Activated CD8-positive, alpha-beta T cell treated with anti-CD3 and anti-CD28 coated beads for 36 hours (primary cell): ENCODE measurements at places on chromosomes 12 and 14. TPM values are rescaled to one million over a fixed set of nuclear protein-coding genes. Genes with fewer than 3 reads are reported as not detected.
A peak's percentile ranks its signal among the peaks of the same experiment; 100 is the strongest.

Gene ITGB7
- total RNA-seq: 137 TPM

Gene GLIPR1L1
- total RNA-seq: not detected

GRCh38 chr12:124599074-124599999, 31.9 kb upstream of the NCOR2 start:
- peak; percentile 32 for DNase-seq
- H3K36me3 ChIP-seq: no peaks in the 10 kb centered on the region
- H3K4me1 ChIP-seq: peaks cover 6% of the 10 kb centered on the region
- H3K27me3 ChIP-seq: no peaks in the 10 kb centered on the region

GRCh38 chr12:9731393-9731792, 1.5 kb downstream of the CLECL1 start:
- no peaks in the 10 kb centered on the region for H3K27me3 ChIP-seq
- H3K4me3 ChIP-seq: peak overlapping the region; percentile 76
- H3K36me3 ChIP-seq: peaks cover 6% of the 10 kb centered on the region
- no peak for DNase-seq
- H3K4me1 ChIP-seq: peaks cover 42% of the 10 kb centered on the region

- H3K27ac ChIP-seq: no peak overlapping the region
- H3K36me3 ChIP-seq: no peaks in the 10 kb centered on the region
- DNase-seq: peak; percentile 31
Observed at GRCh38 chr12:16939871-16940306, 333.9 kb upstream of the LMO3 start.

Gene ARF3
- total RNA-seq: 67.6 TPM

- no peaks in the 10 kb centered on the region for H3K27me3 ChIP-seq
- no peaks in the 10 kb centered on the region for H3K4me1 ChIP-seq
- H3K4me3 ChIP-seq: no peak overlapping the region
- no peaks in the 10 kb centered on the region for H3K36me3 ChIP-seq
- DNase-seq: no peak
- H3K27ac ChIP-seq: no peak overlapping the region
Observed at GRCh38 chr14:85824526-85824925, 294.6 kb downstream of the FLRT2 start.

DNA sequence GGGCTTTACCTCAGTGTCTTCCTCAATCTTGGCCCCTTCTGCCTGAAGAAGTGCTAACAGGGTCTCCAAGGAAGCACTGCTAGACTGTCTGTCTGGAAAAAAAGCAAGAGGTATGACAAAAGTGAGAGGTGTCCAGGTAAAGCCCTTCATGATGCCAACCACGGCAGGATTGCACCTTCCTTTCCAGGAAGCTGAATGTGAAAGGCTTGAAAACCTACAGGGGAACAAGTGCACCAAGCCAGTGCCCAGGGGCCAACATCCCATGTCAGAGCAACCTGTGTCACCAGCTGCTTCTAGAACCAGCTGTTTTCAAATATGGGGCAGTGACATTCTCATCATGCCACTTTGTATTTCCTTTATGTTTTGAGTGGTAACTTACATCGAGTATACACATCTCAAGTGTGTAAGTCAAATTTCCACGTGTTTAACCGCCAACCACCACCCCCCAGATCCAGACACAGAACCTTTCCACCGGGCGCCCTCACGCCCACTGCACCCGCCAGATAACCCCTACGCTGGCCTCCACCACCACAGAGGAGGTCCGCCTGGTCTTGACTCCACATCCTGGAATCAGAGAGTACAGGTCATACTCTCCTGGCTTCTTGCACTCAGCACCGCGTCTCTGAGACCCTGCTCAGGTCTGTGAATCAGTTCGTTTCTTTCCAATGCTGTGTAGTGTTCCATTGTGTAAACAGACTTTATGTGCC, 27.3 kb downstream of the VPS37B start:
- peaks cover 30% of the 10 kb centered on the region for H3K4me1 ChIP-seq
- H3K36me3 ChIP-seq: peaks cover 32% of the 10 kb centered on the region
- DNase-seq: no peak
- H3K27me3 ChIP-seq: peaks cover under 1% of the 10 kb centered on the region
- H3K27ac ChIP-seq: no peak overlapping the region

Gene TRHDE
- total RNA-seq: not detected

Gene WNT1
- total RNA-seq: not detected

Gene SERPINA12
- total RNA-seq: not detected

- no peak overlapping the region for H3K4me3 ChIP-seq
- H3K4me1 ChIP-seq: peaks cover 21% of the 10 kb centered on the region
- H3K27me3 ChIP-seq: peaks cover 10% of the 10 kb centered on the region
- no peaks in the 10 kb centered on the region for H3K36me3 ChIP-seq
Observed at GRCh38 chr14:92277031-92277430, 45.9 kb upstream of the SLC24A4 start.

Gene SLC38A4
- not detected for total RNA-seq

DNA sequence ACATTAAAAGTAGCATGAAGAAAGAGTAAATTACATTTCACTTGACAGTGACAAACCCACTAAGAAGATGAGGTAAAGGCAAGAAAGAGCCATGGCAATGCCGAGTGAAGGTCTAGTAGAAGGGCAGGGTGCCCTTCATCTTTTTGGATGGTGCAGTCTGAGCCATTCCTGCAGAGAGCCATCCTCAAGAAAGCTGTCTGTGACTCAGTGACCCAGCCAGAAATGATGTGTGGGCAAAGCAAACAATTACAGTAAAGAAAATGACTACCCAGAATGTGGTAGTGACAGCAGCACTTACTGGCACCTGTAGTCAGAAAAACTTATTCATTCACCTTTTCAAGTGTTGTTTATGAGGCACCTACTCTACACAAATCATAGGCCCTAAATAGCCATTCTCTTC, 281.7 kb downstream of the DUSP6 start:
- H3K4me3 ChIP-seq: no peak overlapping the region
- H3K27ac ChIP-seq: no peak overlapping the region
- H3K4me1 ChIP-seq: peaks cover 17% of the 10 kb centered on the region
- DNase-seq: no peak
- no peaks in the 10 kb centered on the region for H3K36me3 ChIP-seq

Gene ACSM4
- total RNA-seq: not detected

- DNase-seq: no peak
- no peaks in the 10 kb centered on the region for H3K36me3 ChIP-seq
- H3K27me3 ChIP-seq: no peaks in the 10 kb centered on the region
- H3K4me3 ChIP-seq: no peak overlapping the region
- H3K4me1 ChIP-seq: no peaks in the 10 kb centered on the region
Observed at GRCh38 chr14:97057238-97058073, 260.3 kb downstream of the VRK1 start.

DNA sequence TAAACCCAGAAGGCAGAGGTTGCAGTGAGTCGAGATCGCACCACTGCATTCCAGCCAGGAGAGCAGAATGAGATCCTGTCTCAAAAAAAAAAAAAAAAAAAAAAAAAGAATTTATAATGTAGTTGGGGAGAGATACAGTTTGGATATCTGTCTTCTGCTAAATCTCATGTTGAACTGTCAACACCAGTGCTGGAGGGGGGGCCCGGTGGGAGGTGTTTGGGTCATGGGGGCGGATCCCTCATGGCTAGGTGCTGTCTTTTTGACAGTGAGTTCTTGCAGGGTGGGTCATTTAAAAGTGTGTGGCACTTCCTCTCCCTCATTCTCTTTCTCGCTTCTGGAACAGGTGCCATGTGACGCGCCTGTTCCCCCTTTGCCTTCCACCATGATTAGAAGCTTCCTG, 32.8 kb downstream of the CLIP1 start:
- H3K27ac ChIP-seq: no peak overlapping the region
- H3K4me1 ChIP-seq: peaks cover 10% of the 10 kb centered on the region
- DNase-seq: no peak
- H3K27me3 ChIP-seq: no peaks in the 10 kb centered on the region

GRCh38 chr12:108190529-108190928, 61.4 kb downstream of the WSCD2 start:
- H3K4me3 ChIP-seq: no peak overlapping the region
- peaks cover 12% of the 10 kb centered on the region for H3K27me3 ChIP-seq
- H3K4me1 ChIP-seq: no peaks in the 10 kb centered on the region
- DNase-seq: no peak
- H3K36me3 ChIP-seq: no peaks in the 10 kb centered on the region
- H3K27ac ChIP-seq: no peak overlapping the region

- DNase-seq: no peak
- no peak overlapping the region for H3K4me3 ChIP-seq
- no peaks in the 10 kb centered on the region for H3K27me3 ChIP-seq
- H3K4me1 ChIP-seq: peaks cover 46% of the 10 kb centered on the region
Observed at GRCh38 chr12:6614513-6615172, 7.5 kb upstream of the CHD4 start.

Gene CEP170B
- 2.3 TPM for total RNA-seq

- peak; percentile 31 for DNase-seq
- peaks cover 55% of the 10 kb centered on the region for H3K4me1 ChIP-seq
- H3K27me3 ChIP-seq: no peaks in the 10 kb centered on the region
- H3K36me3 ChIP-seq: peaks cover 13% of the 10 kb centered on the region
Observed at GRCh38 chr12:59619461-59620240, 23.8 kb downstream of the SLC16A7 start.

Gene TNFAIP2
- 1.1 TPM for total RNA-seq

DNA sequence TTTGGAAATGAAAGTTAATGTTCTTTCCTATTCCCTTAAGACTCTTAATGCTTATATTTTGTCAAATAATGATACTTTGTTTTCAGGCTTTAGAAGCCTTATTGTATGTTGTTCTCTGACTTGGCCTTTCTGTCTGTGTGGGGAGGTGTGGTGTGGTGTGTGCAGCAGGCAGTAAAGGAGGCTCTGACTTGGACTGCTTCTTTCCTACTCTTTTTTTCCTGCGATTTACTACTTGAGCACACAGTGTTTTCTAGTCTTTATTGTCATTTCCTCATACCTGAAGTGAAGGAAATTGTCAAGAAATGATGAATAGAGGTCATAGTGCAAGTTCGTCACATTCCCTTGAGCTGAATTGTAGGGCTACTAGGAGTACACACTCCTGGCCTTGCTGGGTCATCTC, 26.9 kb downstream of the PIWIL1 start:
- H3K4me1 ChIP-seq: no peaks in the 10 kb centered on the region
- H3K36me3 ChIP-seq: no peaks in the 10 kb centered on the region
- H3K27me3 ChIP-seq: peaks cover 14% of the 10 kb centered on the region
- no peak for DNase-seq

DNA sequence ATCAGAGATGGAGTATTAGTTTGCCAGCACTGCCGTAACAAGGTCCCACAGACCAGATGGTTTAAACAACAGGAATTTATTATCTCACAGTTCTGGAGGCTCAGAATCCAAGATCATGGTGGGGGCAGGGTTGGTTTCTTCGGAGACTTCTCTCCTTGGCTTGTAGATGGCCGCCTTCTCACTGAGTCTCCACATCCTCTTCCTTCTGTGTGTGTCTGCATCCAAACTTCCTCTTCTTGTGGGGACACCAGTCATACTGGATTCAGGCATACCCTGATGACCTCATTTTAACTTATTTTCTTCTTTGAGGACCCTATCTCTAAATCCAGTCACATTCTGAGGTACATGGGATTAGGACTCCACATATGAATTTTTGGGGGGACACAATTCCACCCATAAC, 455.5 kb downstream of the RGS6 start:
- no peaks in the 10 kb centered on the region for H3K36me3 ChIP-seq
- H3K4me3 ChIP-seq: no peak overlapping the region
- no peak for DNase-seq
- no peaks in the 10 kb centered on the region for H3K4me1 ChIP-seq
- H3K27me3 ChIP-seq: peaks cover 7% of the 10 kb centered on the region

DNA sequence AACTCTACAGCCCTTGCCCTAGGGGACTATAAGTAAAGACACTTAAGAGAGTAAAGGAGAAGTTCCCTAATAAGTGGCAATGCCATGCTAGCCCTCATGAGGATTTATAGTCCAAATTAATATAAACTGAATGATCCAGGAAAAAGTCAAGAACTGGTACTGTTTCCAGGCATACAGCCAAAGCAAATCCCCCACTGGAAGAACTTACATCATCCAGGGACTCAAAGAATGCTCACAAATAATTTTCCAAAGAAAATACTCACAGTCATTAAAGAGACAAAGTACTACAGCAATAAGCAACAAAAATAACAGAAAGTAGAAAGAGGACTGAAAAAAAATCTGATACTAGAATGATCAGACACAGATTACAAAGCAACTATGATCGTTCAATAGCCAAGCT, 79.7 kb upstream of the RAP1B start:
- no peaks in the 10 kb centered on the region for H3K36me3 ChIP-seq
- no peak overlapping the region for H3K4me3 ChIP-seq
- no peak for DNase-seq
- no peaks in the 10 kb centered on the region for H3K27me3 ChIP-seq
- H3K4me1 ChIP-seq: peaks cover 19% of the 10 kb centered on the region

- no peak overlapping the region for H3K27ac ChIP-seq
- H3K27me3 ChIP-seq: peaks cover 2% of the 10 kb centered on the region
- no peaks in the 10 kb centered on the region for H3K4me1 ChIP-seq
- no peaks in the 10 kb centered on the region for H3K36me3 ChIP-seq
Observed at GRCh38 chr12:3231399-3231876, 154.3 kb downstream of the TSPAN9 start.

Gene ARHGAP9
- total RNA-seq: 128 TPM

DNA sequence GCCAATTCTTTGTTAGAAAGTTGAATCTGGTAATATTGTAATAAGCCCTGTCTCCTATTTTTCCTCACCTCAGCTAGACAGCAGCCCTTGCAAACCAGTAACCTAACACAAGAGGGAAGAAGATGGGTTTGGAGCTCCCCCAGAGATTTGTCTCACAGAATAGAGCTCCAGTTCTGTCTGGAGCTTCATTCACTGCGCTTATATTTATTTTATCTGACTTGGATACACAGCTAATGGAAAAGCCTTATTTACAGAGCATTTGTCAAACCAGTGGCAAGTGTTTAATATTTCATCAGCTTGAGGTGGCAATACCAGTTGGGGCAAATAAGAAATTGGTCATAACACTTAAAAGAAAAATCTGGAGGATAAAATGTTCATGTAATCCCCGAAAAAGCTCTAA, 1094.0 kb downstream of the FSCB start:
- H3K4me3 ChIP-seq: no peak overlapping the region
- no peaks in the 10 kb centered on the region for H3K36me3 ChIP-seq
- H3K27ac ChIP-seq: no peak overlapping the region
- no peaks in the 10 kb centered on the region for H3K27me3 ChIP-seq

DNA sequence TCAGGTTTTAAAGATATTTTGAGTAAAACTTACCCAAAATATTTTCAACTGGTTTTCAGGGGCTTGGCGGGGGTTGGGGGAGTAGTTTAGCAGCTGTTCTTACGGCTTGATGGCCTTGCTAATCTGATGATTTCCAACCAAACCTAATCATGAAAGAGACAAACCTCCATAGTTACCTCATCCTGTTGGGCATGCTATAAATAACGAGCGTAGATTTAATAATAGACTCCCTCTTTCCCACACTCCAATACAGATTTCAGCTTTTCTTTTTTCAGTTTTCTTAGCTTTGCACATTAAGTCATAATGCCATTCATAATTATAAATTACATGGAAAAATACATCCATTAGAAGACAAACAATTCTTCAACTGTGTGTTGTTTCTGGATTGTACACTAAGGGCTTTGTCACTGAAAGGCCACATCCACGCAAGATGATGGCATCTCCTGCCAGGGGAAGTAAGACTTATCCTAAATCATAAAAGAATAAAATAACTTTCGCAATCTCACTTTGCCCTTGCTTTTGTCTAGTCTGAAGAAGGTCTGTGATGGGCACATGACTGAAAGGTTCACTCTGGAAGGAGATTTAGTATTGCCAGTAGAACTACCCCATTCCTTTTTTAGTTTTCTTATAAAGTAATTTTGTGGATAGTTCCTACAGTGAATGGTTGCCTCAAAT, 23.2 kb downstream of the ITPR2 start:
- peaks cover 23% of the 10 kb centered on the region for H3K36me3 ChIP-seq
- DNase-seq: no peak
- peak overlapping the region; percentile 78 for H3K27ac ChIP-seq
- peaks cover 43% of the 10 kb centered on the region for H3K4me1 ChIP-seq

GRCh38 chr12:31205054-31205453, 120.9 kb downstream of the SINHCAF start:
- no peaks in the 10 kb centered on the region for H3K36me3 ChIP-seq
- H3K27me3 ChIP-seq: peaks cover 7% of the 10 kb centered on the region
- DNase-seq: no peak
- H3K4me3 ChIP-seq: no peak overlapping the region

Gene BEGAIN
- 6.0 TPM for total RNA-seq

Gene DPPA3
- total RNA-seq: not detected
